ENCODE measurements at places on chromosomes 13 and 19.

DNA sequence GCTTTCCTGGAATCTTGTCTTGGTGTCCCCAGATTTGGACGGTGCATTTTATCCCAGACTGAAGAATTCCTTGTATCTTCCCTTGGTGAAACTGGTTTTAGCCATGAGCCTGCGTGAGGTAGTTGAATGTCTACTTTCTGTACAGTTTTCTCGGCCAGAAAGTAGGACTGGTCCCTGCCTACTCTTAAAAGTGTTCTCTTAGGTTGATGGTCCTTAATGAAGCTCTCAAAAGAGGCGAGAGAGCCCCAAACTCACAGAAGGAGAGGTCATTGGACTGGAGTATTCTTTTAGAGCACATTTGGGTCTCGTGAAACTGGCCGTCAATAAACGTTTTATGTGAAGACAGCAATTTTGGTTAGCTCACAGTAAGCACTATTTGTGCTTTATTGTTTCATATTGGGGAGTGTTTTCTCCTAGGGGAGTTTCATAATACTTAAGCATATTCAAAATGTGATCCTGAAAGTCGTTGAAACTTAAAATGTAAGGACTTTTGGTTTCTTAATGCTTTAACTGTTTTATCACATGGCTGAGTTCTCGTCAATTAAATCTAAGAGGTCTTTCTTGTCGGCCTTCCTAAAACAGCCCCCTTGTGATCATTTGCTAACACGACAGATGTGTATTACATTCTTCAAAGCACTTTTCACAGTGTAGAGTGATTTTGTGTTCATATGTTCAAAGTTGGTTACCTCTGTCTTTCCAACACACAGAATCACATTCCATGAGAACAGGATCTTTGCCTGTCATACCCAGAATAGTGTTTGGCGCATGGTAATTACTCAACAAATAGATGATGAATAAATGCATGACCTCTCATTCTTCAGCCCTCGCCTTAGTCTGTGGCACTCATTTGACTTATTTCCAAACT, 889 bp downstream of the GTF2F2 start:
- no peak for DNase-seq

DNA sequence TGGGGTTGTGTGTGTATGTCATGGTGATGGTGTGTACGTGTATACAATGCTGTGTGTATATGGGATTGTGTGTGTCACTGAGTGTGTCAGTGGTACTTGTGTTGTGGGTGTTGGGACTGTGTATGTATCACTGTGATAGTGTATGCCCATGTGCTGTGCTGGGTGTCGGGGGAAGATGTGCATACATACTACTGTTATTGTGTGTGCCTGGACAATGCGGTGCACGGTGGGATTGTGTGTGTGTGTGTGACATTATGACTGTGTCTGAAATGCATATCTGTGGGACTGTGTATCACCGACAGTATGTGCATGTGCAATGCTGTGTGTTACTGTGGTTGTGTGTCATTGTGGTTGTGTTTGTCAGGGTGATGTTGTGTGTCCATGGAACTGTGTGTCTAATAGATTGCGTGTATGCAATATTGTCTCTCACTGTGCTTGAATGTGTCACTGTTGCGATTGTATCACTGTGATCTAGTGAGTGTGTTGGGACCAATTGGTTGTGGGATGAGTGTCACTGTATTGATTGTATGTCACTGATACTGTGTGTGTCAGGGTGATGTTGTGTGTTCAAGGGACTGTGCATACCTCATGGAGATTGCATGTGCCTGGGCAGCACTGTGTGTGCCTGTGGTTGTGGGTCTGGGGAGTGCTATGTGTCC, 11.0 kb upstream of the BBC3 start:
- no peak for DNase-seq

DNA sequence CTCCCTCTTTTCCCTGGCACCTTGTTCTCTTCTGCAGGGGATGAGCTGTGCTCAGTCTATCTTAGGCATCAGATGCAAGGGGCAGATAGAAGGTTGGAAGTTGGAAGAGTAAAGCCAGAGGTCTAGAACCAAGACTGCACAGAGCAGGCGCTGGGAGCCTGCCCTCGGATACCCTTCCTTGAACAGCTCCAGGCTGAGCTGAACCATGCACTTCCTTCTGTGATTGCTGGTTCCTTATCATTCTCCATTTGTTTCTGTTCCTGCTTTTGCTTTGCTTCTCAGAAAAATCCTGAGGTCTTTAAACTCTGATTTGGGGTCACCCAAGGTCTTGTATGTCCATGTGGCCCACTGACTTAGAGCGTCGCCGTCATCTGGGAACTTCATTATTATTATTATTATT, 36.3 kb downstream of the ARHGEF18 start:
- no peak for DNase-seq

DNA sequence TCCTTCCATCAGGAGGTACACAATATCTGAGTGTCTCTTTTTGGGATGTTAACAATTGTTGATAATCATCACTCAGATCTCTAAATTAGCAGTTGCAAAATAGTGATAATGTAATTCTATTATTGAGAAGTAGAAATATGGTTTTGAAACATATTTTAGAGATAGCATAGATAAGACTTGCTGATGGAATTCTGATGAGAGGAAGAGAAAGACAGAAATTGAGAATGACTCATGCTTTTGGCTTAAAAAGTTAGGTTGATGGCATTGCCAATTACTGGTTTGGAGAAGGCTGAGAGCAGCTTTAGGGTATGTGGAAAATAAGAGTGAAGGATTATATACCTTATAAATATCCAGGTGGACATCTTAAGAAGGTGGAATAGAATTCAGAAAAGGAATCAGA, 106.4 kb upstream of the EDNRB start:
- no peak for DNase-seq

GRCh38 chr19:7851623-7852500, 21.8 kb downstream of the EVI5L start:
- no peak for DNase-seq

GRCh38 chr13:95604556-95604915, 40.0 kb downstream of the DZIP1 start:
- DNase-seq = no peak

DNA sequence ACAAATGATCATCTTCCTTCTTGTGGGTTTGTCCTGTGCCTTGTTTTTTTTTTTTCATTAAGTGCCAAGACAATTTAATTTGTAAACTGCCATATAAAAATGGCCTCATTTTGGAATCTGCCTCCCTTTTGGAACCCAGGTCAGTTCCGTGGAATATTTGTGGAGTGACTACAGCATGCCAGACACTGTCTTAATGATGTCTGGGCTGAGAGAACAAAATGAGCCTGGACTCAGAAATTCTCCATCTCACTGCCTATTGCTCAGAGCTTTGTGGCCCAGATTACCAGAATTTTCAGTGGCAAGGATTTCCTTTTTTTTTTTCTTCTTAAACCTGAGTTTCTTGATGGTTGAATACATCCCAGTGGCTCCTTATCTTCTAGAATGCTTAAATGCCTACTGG, 340.6 kb downstream of the ENOX1 start:
- DNase-seq = no peak

DNA sequence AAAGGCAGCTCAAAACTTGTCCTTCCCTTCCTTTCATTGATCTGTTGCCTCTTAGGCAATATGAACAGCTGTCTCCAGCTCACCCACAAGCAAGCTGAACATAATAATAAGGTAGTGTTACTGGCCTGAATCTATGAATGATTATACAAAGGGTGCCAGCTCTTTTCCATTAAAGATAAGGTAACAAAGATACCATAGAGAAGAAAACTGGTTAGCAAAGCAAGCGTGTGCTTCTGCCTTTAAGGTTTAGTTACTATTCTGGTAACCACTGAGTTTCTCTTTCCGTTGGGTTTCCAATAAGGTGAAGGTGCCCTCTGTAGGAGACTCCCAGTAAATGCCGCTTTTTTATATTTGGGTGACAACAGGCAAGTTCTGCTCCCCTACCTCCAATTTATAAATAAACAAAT, 12.1 kb upstream of the DACH1 start:
- no peak for DNase-seq

- no peak for DNase-seq
Measured at GRCh38 chr19:13830741-13831536, 35.7 kb downstream of the ZSWIM4 start.

Measured in stimulated activated CD4-positive, alpha-beta T cell treated with anti-CD3 and anti-CD28 coated beads, Interleukin-4, amount 100 ng/mL, for 48 hours (primary cell).